ENCODE measurements at places on chromosomes 2 and 18.

DNA sequence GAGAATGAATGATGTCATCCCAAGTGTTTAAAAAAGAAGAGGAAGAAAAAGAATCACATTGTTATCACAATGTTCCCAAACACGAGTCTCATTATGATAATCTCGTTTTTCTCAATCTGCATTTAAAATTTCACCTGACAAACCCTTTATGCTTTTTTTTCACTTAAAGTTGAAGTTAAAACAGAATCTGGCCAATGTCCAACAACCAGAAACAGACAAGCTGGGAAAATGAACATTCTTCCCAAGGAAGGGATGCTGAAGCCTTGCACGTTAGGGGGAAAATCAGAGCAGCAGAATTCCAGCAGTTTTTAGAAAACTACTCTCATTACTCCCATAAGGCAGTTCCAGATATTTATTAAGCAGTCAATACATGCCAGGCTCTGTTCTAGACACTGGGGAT lies 245.3 kb downstream of the TMEM182 start:
- no peak for DNase-seq

- no peak for DNase-seq
These were observed 13.6 kb downstream of the MRO start for GRCh38 chr18:50806208-50806616.

DNA sequence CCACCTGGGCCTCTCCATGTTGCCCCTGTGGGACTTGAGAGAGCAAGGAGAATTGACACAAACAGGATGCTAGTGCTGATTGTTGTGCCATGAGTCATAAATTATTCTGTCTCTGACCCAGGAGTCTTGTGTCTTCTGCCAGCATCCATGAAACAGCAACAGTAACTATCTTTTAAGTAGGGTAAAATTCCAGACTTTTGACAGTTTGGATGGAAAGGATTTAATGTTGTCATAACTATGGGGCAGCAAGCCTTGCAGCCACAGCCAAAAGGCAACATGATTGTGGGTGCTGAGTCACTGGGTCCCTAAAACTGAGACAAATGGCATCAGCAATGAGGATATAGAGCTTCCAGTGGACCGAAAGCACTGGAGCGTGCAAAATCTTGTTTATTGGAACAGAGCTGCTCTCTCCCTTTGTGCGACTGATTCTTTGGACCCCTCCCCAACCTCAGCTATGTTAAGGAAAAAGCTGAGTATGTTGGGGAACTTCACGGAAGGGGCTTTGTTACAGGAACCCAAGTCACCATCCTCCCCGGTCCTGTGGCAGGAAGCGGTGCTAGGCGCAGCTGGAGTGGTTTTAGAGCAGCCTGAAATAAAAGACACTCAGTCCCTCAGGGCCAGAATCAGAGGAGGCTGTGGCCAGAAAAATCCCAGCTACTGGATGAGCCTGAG lies 9.6 kb upstream of the ITPRIPL1 start:
- DNase-seq: no peak

- DNase-seq: no peak
These were observed at the start of gene CCBE1 for GRCh38 chr18:59697236-59697932. Gene CCBE1 (minus strand): TSS chr18:59697423.

GRCh38 chr2:36376319-36376765 lies 20.8 kb downstream of the CRIM1 start:
- DNase-seq: no peak

GRCh38 chr2:189254268-189254883 lies 74.8 kb upstream of the COL5A2 start:
- no peak for DNase-seq

DNA sequence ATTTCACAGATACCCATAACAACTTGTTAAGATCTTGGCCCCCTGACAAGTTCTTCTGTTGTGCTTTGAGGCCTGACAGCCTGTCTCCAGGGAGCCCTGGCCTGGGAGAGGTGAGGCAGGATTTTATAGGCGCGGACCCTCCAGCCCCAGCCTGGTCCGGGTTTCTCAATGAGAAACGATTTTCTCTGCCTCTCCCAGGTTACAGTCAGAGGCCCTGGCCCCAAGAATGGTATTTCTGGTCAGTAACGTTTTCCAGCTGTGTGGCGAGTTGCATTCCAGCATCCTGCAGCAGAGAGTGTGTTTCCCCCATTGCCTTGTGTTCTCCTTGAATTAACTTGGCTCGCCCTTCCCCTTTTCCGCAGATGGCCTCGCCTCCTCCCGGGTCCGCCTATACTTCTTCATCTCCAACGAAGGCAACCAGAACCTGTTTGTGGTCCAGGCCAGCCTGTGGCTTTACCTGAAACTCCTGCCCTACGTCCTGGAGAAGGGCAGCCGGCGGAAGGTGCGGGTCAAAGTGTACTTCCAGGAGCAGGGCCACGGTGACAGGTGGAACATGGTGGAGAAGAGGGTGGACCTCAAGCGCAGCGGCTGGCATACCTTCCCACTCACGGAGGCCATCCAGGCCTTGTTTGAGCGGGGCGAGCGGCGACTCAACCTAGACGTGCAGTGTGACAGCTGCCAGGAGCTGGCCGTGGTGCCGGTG lies 3.0 kb downstream of the INHBB start:
- no peak for DNase-seq

DNA sequence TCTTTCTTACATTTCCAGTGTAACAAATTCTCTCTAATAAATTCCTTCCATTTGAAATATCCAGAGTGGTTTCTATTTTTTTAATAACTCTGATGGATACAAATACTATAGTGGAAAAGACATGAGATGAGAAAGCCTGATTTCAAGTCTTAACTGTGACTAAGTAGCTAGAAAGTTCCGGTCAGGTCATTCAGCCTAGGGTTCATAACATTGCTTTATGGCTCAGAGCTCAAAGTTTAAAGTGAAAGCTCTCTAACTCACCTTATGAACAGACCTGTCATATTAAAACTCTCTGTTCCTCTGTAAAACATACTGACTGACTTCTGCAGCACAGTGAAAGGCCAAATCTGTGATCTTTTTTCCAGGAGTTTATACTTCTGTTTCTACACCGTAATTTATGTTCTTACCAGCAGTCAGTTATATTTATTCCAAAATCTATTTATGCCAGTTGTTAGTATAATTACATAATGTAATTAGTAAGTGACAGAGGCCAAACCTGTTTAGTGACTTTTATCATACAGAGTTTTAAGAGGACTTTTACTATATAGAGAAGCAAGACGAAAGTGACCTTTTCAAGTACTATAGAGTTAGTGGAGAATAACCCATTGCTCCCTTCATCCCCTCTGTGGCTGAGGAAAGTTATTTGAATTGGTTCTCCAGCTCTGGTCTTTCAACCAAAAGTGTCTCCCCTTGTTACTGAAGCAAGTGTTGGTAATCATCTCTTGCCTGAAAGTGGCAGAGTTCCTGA lies 118.8 kb upstream of the PDE1A start:
- DNase-seq: no peak

- DNase-seq: no peak
These were observed 98.4 kb upstream of the MYCN start for GRCh38 chr2:15841776-15842560.

- DNase-seq: no peak
These were observed 516.8 kb upstream of the FANCL start for GRCh38 chr2:58757971-58758370.

DNA sequence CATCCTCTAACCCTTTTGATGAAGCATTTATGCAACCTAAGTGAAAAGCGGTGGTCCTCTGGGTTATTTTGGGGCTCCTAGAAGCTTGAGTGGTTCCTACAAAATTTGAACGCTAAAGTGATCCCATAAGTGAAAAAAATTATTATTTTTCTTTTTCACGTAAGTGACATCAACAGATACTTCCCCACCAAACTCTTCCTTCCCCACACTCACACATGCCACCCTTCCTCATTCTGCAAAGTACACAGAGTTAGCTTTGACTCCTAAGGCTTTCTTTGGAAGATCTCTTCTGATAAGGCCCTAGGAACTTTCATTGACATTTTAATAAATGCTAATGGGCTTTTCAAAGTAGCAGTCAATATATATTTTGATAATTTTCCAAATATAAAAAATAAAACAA lies 109.7 kb downstream of the DOCK10 start:
- DNase-seq: no peak

DNA sequence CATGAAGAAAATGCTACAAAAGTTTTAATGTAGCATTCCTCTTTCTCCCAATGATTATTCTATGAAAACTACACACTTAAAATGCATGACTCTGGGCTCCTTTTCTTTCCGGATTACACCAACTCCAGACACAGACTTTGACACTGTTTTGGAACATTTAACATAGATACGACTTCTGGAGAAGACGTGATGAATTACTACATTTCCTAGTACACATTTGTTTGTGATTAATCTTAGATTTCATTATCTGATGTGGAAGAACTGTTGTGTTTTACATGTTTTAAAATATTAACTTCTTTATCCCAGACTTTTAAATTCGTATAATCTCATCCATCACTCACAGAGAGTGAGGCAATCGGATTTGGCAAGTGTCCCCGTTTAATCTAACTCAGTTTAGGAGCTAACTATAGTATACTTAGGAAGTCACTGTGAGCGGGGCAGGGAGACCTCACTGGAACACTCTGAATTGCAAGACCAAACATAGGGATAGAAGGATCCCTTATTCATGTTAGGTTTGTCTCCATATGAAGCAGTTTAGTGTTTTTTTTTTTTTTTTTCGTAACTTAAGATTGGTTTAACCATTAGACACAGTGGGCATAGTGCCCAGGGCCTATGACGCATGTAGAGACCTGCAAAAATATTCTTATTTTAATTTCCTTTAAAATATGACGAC lies 66.7 kb downstream of the PDE1A start:
- no peak for DNase-seq

DNA sequence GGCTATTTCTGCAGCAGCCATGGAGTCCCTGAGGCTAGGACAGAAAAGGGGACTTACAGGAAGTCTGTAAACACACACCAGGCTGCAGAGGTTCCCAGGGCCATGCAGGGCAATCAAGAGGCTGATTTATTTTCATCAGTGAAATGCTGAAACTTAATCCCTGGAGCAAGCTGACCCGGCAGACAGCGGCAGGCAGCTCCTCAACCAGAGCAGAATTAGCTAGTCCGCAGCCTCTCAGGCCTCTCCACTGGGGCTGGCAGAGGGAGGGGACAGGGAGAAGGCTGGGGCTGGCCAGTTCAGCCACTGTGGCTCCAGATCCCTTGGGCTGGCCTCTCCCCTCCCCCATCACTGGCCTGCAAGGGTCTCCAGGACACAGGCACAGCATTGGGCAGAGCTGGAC lies 136.3 kb downstream of the TNS1 start:
- DNase-seq: no peak

- DNase-seq: no peak
These were observed 2.2 kb downstream of the SEPTIN10 start for GRCh38 chr2:109611467-109612095.

DNA sequence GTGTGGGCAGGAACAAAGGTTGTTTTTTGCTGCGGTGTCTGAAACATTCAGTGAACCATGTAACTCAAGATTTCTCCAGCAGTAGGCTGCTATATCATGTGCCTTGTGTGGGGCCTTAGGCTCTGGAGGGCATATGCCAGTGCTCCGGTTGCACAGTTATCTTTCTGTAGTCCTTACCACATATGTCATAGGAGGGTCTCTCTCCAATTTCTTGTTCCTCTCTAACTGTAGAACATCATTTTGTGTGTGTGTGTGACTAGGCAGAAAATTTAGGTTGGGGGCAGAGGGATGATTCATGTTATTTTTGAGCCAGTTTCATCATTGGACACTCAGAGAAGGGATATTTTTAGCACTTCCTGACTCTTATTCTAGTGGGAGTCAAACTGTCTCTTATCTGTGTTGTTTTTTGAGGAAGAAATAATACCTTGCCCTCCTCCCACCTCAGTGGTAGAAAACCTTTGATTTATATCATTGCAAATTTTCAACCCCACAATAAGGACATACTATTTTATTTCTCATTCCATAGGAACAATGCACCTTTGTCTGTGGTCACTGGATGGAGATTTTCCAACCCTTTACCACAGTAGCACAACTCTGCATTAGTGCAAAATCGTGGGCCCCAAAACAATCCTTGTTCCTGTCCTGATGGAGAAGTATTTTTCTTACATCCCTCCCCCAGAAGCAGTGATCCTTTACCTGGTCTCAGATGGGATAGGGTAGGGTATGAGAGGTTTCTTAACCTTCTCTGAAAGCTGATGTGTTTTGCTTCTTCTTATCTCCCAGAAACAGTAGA lies 113.9 kb downstream of the CCDC74A start:
- DNase-seq: no peak

DNA sequence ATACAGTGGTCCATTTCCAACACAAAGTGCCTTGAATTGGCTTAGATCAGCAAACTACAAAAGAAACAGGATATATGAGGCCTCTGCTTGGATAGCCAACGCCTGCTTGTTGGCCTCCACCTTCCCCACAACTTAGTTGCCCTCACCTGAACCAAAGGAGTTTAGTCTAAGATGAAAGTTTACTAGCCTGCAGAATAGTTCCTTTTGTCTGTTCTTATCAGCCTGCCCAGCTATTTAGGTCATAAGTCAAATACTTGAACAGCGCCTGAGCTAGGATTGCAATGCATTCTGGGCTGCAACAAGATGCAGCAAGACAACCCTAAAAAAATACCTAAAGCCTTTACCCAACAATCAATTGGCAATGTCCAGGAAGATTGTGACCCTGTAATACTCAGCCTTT lies 13.1 kb upstream of the EPG5 start:
- no peak for DNase-seq

- no peak for DNase-seq
These were observed 1.5 kb downstream of the CREB1 start for GRCh38 chr2:207531032-207531952.

- no peak for DNase-seq
These were observed 108.5 kb upstream of the CYRIA start for GRCh38 chr2:16774091-16774490.

DNA sequence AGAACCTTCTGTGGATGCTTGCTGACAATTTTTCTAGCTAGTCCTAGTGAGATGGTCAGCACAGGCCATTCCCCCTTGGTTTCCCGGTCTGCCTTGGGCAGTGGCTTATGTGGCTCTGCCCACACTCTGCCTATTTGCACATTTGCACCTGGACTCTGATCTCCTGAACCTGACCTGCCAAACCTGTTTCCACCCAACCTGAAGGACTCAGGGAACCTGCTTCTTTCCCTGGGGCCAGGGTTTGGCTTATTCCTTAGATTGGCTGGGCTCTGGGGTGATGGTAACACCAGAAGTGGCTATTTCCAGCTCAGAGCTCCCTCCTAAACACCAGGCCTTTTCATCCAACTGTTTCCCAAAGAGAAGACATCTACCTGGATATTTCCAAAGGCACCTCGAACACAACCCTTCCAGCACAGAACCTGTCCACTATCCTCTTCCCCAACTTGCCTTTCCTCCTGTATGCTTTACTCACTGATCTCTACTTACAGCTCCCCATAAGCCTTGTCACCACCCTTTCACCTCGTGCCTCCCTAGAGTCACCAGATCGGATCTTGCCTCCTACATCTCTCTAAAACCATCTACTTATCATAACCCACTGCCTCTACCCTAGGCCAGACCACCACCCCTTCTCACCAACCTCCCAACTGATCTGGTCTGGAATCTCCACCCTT lies 5.8 kb upstream of the MTA3 start:
- no peak for DNase-seq

DNA sequence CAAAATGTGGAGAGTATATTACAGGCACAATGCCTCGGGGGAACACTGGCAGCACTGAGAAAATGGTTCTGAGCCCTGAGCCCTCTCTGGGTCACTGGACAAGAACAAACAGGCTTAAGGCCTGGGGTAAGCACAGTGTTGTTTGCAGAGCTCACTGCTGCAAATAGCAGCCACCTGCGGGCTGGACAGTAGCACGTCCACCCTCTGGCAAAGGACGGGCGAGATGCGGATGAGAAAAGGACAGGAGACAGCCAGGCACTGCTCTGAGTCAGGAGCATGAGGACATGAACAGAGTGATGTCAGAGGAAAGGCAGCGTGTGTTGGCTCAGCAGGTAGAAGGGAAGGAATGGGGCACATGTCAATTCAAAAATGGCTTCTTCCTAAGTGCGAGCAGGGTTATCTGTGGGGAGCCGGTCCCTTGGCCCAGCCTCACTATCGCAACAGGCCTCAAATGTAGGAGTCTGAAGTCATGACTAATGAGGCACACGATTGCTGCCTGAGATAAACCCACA lies 25.9 kb upstream of the NEB start:
- no peak for DNase-seq
